ENCODE measurements at places on chromosomes 13 and 19.

DNA sequence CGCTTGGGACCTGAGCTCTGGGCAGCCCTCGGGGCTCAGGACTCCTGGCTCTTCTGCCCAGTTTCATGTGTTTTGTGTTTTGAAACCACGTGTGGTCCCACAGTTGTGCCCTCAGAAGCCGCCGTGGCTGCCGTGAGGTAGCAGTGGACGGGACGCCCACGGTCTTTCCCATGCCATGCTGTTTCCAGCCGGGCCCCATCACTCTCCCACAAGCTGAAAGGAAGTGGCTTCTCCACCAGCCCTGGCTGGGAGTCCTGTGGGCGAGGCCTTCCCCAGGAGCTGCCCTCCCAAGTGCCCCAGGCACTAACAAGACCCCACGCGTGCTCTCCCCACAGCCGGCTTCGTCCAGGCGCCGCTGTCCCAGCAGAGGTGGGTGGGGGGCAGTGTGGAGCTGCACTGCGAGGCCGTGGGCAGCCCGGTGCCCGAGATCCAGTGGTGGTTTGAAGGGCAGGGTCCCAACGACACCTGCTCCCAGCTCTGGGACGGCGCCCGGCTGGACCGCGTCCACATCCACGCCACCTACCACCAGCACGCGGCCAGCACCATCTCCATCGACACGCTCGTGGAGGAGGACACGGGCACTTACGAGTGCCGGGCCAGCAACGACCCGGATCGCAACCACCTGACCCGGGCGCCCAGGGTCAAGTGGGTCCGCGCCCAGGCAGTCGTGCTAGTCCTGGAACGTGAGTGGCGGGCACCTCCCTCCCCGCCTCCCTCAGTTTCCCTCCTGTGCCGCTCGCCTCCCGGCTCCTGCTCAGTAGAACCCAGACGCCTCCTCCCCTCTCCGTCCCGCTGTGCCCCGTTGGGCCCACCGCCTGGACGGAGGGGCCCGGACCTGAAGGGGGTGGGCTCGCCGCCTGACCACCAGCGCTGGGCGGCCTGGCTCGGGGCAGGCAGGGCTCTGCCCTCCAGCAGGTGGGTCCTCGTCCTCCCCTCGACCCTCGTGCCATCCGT lies 5.3 kb downstream of the BSG start:
- DNase-seq: no peak

GRCh38 chr13:19068691-19069090 lies 112.9 kb downstream of the TUBA3C start:
- DNase-seq: no peak

GRCh38 chr13:23254506-23254905 lies 73.7 kb downstream of the SGCG start:
- DNase-seq: no peak

GRCh38 chr13:52835071-52835839 lies 13.2 kb downstream of the PCDH8 start:
- DNase-seq: no peak

DNA sequence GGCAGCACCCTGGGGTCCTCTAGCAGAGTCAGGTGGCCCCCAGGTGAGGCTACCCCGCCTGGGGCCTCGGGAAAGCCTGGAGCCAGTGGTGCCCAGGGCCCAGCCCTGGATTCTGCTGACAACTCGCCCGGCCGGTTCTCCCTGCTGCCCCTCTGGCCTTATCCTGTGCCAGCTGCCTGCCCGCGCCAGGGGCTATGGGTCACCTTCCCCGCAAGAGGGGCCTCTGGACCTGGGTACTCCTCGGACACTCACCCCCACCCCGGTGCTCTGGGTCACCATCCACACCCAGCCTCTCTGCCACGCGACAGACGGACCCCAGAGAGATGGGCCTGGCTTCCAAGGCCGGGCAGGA lies 24.0 kb downstream of the ZBTB7A start:
- DNase-seq: no peak

DNA sequence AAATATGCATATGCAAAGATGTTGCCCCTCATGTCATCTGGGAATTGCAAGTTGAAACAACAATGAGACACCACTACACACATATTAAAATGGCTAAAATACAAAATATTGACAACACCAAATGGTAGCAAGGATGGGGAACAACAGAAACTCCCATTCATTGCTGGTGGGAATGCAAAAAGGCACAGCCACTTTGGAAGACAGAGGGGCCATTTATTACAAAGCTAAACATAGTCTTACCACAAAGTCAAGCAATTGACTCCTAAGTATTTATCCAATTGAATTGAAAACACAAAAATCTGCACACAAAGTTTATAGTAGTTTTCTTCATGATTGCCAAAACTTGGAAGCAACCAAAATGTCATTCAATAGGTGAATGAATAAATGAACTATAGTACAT lies 6.1 kb upstream of the SERPINE3 start:
- DNase-seq: no peak
